ENCODE measurements at places on chromosomes 5 and 9. TPM values are rescaled to one million over a fixed set of nuclear protein-coding genes. Genes with fewer than 3 reads are reported as not detected.

GRCh38 chr5:1508659-1509290 is 15.0 kb downstream of the LPCAT1 start:
- no peaks in the 10 kb centered on the region for H3K27me3 ChIP-seq
- H3K36me3 ChIP-seq, result peaks cover 2% of the 10 kb centered on the region
- DNase-seq, result no peak
- H3K4me3 ChIP-seq, result no peak overlapping the region
- H3K4me1 ChIP-seq, result peaks cover 9% of the 10 kb centered on the region

- peak overlapping the region; percentile 81 for H3K4me3 ChIP-seq
- H3K27ac ChIP-seq, result peak overlapping the region; percentile 77
- H3K27me3 ChIP-seq, result no peaks in the 10 kb centered on the region
- peaks cover 65% of the 10 kb centered on the region for H3K36me3 ChIP-seq
- H3K4me1 ChIP-seq, result peaks cover 89% of the 10 kb centered on the region
- peak; percentile 73 for DNase-seq
These were observed 16.0 kb downstream of the ANXA6 start for GRCh38 chr5:151141535-151141934.

DNA sequence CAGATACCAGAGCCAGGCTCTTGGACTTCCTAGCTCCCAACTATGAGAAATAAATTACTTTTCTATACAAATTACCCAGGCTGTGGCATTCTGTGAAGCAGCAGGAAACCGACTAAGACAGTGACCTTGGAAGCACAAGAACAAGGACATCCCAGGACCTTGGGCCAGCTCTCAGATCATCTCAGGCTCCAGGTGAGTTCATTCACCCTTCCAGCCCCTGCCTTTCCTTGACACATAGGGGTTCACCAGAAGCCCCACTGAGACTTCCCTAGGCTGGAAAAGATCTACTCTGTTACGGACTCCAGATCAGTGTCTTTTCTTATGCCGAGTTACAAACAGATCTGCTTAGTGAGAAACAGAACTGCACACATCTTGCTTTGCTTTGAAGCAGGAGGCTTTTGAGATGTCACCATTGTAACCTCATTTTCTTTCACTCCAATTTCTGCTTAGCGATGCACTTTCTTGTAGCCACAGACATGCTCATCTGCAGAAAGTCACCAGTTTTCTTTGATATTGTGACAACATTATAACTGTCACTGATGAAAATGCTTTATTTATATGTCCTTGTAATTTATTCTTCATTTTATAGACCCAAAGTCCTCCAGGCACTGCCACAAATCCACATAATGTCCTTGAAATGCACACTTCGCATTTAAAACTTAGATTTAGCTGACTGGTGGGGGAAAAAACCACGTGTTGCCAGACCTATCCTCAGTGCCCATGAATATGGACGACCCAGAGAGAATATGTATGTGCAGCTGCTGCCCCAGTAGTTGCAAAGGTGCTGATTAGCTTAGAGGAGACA is 8.1 kb downstream of the CD180 start:
- no peak overlapping the region for H3K4me3 ChIP-seq
- DNase-seq, result no peak
- peaks cover 31% of the 10 kb centered on the region for H3K4me1 ChIP-seq
- H3K27me3 ChIP-seq, result no peaks in the 10 kb centered on the region
- H3K27ac ChIP-seq, result peak overlapping the region; percentile 37

DNA sequence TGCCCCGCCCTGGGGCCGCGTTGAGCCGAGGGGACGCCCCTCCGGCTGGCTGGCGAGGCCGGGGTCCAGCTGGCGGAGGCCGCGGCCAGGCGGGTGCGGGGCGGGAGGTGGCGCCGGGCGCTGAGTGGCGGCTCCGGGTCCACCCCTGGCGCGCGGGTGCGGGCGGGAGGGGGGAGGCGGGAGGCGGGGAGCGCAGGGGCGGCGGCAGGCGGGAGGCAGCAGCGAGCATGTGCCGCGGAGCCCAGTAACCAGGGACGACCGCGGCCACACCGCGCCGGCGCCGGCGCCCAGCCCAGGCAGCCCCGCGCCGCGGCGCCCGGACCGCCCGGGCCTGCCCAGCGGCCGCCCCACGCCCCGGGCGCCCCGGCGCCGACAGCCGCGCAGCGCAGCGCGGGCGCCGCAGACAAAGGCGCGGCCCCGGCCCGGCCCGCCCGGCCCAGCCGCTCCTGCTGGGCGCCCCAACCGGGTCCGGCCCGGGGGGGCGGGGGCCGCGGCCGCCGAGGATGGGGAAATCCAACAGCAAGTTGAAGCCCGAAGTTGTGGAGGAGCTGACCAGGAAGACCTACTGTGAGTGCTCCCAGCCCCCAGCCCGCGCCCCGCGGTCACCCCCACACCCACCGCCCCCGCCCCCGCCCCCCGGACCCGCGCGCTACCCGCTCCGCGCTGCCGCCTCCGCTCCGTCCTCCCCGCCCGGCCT is at the start of gene NCS1:
NCS1 (plus strand) TSS at position 244 of the 697 bp plus-strand sequence; CDS start at position 504, 260 bp downstream.
- peaks cover 28% of the 10 kb centered on the region for H3K27me3 ChIP-seq
- H3K36me3 ChIP-seq, result no peaks in the 10 kb centered on the region
- DNase-seq, result peak; percentile 55
- H3K4me3 ChIP-seq, result peak within 1 kb of the TSS; percentile 73
- peak within 1 kb of the TSS; percentile 68 for H3K27ac ChIP-seq
- H3K4me1 ChIP-seq, result peaks cover 8% of the 10 kb centered on the region

- no peaks in the 10 kb centered on the region for H3K27me3 ChIP-seq
- DNase-seq, result no peak
- H3K4me1 ChIP-seq, result no peaks in the 10 kb centered on the region
- no peaks in the 10 kb centered on the region for H3K36me3 ChIP-seq
- H3K4me3 ChIP-seq, result no peak overlapping the region
- no peak overlapping the region for H3K27ac ChIP-seq
These were observed 5.3 kb downstream of the SARDH start for GRCh38 chr9:133732639-133733408.

- H3K27ac ChIP-seq, result peak overlapping the region; percentile 81
- peaks cover 75% of the 10 kb centered on the region for H3K4me1 ChIP-seq
- H3K36me3 ChIP-seq, result peaks cover 33% of the 10 kb centered on the region
- no peaks in the 10 kb centered on the region for H3K27me3 ChIP-seq
- no peak for DNase-seq
These were observed 15.0 kb downstream of the TENT4A start for GRCh38 chr5:6728011-6728794.

DNA sequence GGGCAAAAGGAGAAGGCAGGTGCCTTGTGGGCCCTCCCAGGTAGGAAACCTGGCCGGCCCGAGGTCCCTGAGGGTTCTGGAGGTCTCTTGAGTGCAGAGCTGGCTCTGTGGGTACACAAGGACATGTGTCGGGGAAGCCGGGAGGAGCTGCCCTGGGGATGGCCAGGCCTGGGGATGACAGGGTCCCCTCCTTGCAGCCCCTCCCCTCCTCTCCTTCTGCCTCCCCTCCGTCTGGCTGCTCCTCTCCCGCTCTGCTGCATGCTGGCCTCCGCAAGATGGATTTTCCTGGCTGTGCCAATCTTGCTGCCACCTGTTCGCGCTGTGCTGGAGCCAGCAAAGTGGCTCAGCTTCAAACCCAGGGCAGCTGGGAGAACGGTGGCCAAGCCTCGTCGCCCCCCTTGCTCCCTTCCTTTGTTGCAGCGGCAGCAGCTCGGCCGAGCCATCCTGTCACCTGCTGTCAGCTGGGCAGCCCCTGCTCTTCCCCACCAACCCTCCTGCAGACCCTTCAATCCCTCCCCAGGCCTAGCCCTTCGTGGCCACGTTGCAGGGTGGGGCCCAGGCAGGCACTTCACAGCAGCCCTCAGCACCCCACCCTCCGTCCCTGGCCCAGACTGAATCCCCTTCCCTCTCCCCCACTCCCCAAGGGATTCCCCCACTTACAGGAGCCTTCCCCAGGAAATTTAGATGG is 17.6 kb upstream of the UNC5A start:
- no peak overlapping the region for H3K27ac ChIP-seq
- peaks cover 61% of the 10 kb centered on the region for H3K27me3 ChIP-seq
- H3K36me3 ChIP-seq, result no peaks in the 10 kb centered on the region
- no peak for DNase-seq
- peaks cover 2% of the 10 kb centered on the region for H3K4me1 ChIP-seq
- H3K4me3 ChIP-seq, result no peak overlapping the region

- H3K27me3 ChIP-seq, result no peaks in the 10 kb centered on the region
- H3K4me3 ChIP-seq, result no peak overlapping the region
- no peaks in the 10 kb centered on the region for H3K36me3 ChIP-seq
- no peak overlapping the region for H3K27ac ChIP-seq
- no peaks in the 10 kb centered on the region for H3K4me1 ChIP-seq
These were observed 267.5 kb downstream of the GABRB2 start for GRCh38 chr5:161278739-161279660.

DNA sequence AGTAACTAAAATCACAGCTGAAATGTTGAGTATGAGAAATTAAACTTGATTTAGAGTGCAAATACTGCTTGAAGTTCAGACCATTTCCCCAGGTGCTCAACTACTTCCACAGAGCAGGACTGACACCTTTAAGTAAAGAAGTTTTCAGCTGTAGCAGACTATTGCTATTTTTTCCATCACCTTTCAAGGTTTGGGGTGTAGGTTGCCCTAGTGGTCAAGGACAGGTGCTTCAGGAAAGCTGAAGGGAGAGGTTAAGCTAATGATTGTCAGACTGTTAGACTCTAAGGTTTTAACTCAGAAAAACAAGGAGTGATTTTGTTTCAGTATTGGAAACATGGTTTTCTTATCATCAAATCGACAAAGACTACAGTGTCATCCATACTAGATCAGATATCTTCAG is 162.1 kb downstream of the CCDC192 start:
- peaks cover 3% of the 10 kb centered on the region for H3K27me3 ChIP-seq
- H3K4me3 ChIP-seq, result no peak overlapping the region
- no peak for DNase-seq
- no peak overlapping the region for H3K27ac ChIP-seq
- peaks cover 5% of the 10 kb centered on the region for H3K4me1 ChIP-seq

DNA sequence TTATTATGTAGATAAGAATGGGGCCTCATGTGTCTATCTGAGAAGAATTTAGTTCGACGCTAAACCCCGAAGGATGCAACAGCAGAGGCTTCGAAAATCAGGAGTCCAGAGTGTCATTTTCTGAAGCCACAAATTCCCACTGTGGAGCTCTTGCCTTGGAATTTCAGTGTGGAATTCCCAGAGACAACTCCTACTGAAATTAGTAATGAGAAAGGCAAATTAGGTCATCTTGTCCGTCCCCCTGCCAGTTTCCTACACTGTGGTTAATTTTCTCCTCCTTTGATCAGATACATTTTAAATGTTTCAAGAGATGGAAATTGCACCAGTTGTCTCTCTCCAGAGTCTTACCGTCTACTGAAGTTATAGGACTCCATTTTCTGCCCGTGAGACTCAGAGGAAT is 633.6 kb downstream of the BNC2 start:
- peaks cover 5% of the 10 kb centered on the region for H3K36me3 ChIP-seq
- no peaks in the 10 kb centered on the region for H3K27me3 ChIP-seq
- no peak overlapping the region for H3K4me3 ChIP-seq
- no peaks in the 10 kb centered on the region for H3K4me1 ChIP-seq

- no peak for DNase-seq
- no peak overlapping the region for H3K27ac ChIP-seq
- H3K4me3 ChIP-seq, result no peak overlapping the region
- no peaks in the 10 kb centered on the region for H3K27me3 ChIP-seq
- no peaks in the 10 kb centered on the region for H3K36me3 ChIP-seq
- H3K4me1 ChIP-seq, result no peaks in the 10 kb centered on the region
These were observed 348.0 kb upstream of the CDH18 start for GRCh38 chr5:20335978-20336377.

GRCh38 chr5:144187699-144188294 is 17.1 kb downstream of the KCTD16 start:
- H3K4me3 ChIP-seq, result no peak overlapping the region
- no peaks in the 10 kb centered on the region for H3K27me3 ChIP-seq
- DNase-seq, result peak; percentile 67
- peaks cover 9% of the 10 kb centered on the region for H3K36me3 ChIP-seq
- H3K27ac ChIP-seq, result no peak overlapping the region

Gene WWC1
- total RNA-seq, result 1.5 TPM

Gene STPG3
- total RNA-seq, result not detected

Gene NMUR2
- not detected for total RNA-seq

Gene RIC1
- 15.2 TPM for total RNA-seq

Gene FGF18
- 0.21 TPM for total RNA-seq

Gene TRIM41
- 34.2 TPM for total RNA-seq

Gene CCNO
- total RNA-seq, result not detected

Gene SPATA24
- total RNA-seq, result 4.0 TPM

Gene TERT
- 6.0 TPM for total RNA-seq

Gene PCDHB9
- total RNA-seq, result not detected

Gene FOXD4L6
- total RNA-seq, result not detected

Data from activated naive CD8-positive, alpha-beta T cell treated with anti-CD3 and anti-CD28 coated beads for 36 hours (primary cell).